NCI-H2171 (cell line): ENCODE measurements at places on chromosomes 11 and 22.

- no peak for DNase-seq
These were observed 102.2 kb downstream of the SEZ6L start for GRCh38 chr22:26271427-26271826.

GRCh38 chr11:61671527-61671926, 8.7 kb upstream of the DAGLA start:
- DNase-seq = no peak

GRCh38 chr22:24184057-24184798, 2.9 kb downstream of the SUSD2 start:
- no peak for DNase-seq

GRCh38 chr11:68173926-68174325, 39.2 kb downstream of the KMT5B start:
- no peak for DNase-seq

- no peak for DNase-seq
These were observed 10.7 kb upstream of the SEC14L6 start for GRCh38 chr22:30557243-30557642.

GRCh38 chr22:34986523-34986922, 79.4 kb upstream of the ISX start:
- no peak for DNase-seq

GRCh38 chr11:6345366-6345765, 25.1 kb upstream of the CAVIN3 start:
- no peak for DNase-seq

GRCh38 chr22:32333769-32334659, 23.7 kb upstream of the RFPL3 start:
- no peak for DNase-seq

- DNase-seq = no peak
These were observed 709 bp upstream of the ST3GAL4 start for GRCh38 chr11:126354631-126355323.

DNA sequence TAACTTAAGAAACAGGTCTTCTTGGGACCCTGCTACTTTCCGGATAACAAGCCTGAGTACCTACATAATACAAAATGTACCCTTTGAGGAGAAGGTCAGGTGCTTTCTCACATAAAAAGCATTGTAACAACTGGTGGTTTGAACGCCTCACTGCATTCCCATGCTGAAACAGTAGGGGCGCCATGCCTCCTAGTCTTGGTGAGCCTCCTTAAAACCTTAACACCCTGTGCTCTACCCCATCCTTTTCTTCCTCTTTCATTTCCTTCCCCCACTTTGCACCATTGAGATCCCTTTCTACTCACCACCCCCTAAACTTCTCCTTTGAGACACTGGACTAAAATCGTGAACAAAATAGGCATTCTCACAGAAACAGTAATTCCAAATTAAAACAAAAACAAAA, 729.3 kb downstream of the NTM start:
- DNase-seq = no peak

GRCh38 chr22:39765661-39766060, 127.9 kb downstream of the ENTHD1 start:
- DNase-seq = no peak

DNA sequence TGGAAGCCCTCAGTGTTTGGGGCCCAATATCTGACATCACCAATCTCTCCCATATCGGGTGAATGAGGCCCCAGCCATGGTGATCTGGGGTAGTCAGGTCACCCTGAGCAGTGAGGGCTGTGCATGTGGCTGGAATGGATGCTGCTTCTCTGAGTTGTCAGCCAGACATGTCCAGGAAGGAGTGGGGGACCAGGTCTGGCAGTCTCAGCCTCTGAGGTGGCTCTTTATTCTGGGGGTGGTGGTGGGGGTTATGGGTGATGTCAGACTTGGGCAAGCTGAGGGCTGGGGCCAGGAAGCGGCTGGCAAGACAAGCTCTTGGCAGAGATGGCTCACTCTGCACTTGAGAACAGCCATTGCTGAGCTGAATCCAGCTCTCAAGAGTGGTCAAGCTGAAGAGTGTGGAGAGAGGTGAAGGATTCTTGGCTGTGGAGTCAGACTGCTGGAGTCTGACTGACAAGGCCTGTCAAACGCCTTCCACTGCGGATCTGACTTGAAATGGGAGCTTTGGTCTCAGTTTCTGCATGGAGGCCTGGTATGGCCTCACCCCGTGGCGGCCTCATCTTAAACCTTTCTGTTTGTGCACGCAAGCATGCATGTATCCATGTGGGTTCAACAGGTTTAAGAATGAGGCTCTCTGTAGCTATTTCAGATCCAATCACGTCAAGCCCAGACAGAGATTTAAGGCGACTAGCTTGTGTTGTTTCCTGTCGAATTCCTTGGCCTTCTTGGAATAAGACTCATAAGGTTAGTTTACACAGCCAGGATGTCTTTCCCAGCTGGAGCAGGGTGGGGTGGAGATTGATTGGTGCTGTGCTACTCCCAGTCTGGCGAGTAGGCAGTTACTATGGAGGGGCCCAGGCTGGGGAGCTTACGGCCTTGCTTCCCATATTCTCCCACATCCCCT, 83.9 kb upstream of the TIMP3 start:
- no peak for DNase-seq

DNA sequence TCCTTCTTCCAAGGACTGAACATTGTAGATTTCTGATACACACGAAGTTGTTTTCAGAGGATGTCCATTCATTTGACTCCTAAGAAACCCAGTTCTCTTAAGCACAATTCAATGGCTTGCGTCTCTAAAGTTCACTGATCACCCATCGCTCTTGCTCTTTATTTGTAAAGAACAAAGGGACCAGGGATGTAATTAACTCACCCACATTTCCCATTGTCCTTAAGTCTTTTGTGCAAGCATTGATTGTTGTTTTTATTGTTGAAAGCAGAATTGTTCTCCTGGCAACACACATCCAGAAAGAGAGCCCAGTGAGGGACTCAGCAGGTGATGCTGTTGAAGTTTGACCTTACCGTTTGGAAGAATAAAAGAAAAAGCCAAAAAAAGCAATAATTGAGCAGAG, 59.2 kb downstream of the SPON1 start:
- no peak for DNase-seq

GRCh38 chr11:128595221-128595620, 7.9 kb upstream of the ETS1 start:
- DNase-seq = no peak

DNA sequence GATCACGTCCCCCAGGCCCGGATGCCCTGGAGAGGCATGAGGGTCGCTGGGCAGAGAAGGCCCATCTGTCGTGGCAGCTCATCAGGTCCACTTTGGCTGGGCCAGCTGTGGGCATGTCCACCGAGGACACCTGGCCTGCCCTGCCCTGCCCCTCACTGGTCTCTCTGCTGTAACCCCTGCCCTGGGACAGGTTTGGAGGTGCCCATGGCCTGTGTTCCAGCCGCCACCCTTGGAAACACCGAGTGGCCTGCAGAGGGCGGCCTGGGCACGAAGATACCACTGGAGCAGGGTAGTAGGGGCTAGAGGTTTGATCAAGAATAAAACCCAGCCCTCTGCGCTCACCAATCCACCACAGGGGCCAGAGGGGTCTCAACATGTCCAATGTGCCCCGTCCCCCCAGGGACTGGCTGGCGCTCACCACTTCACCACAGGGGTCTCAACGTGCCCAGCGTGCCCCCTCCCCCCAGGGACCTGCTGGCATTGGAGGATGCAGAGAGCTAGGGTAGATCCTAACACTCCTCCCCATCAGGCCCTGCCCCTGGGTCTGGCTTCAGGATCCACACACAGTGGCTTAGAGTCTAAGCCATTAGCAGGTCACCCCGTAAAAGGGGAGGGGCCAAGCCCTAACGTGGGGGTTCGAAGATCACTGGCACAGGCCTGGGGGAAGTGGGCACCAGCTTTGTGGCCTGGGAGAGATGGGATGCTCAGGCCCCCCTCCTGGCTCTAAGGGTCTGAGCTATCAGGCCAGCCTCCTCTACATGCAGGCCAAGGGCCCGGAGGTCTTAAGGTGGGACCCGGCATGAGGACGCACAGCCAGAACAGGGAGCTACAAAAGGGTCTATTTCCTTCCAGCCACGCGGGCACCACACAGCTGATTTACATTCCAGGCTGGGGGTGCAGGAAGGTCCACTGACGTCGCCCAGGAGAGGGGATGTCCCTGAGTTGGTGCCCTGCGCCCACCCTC, 1.3 kb upstream of the HDAC10 start:
- peak; percentile 32 for DNase-seq

GRCh38 chr22:49609207-49609876, 218.3 kb downstream of the BRD1 start:
- DNase-seq = no peak

- DNase-seq = no peak
These were observed 941.0 kb upstream of the CHORDC1 start for GRCh38 chr11:91163619-91164451.

GRCh38 chr11:111395081-111395480, 16.0 kb upstream of the POU2AF1 start:
- no peak for DNase-seq

GRCh38 chr11:117838901-117839300, 14.4 kb upstream of the FXYD2 start:
- DNase-seq = no peak

DNA sequence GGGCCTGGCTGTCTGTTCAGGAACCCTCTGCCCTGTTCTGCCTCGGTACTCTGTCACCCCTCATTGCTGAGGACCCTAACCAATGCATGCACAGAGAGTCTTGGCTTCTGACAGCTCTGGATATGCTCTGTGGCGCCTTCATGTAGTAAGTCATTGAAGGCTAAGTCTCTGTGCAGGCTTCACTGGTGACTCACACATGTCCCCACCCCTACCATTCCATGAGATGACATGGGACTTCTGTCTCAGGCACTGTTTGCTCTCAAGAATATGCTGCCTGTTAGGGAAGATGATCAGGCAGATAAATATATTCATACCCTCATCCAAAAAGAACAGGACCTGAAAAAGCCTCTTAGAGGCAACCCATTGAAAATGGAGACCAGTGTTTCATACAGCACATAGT, 43.6 kb upstream of the HORMAD2 start:
- DNase-seq = no peak

- no peak for DNase-seq
These were observed 949 bp downstream of the MMP11 start for GRCh38 chr22:23773483-23774113.

GRCh38 chr11:114762408-114762807, 84.1 kb downstream of the NXPE2 start:
- no peak for DNase-seq

- no peak for DNase-seq
These were observed 409.8 kb downstream of the BRD1 start for GRCh38 chr22:49417833-49418232.

DNA sequence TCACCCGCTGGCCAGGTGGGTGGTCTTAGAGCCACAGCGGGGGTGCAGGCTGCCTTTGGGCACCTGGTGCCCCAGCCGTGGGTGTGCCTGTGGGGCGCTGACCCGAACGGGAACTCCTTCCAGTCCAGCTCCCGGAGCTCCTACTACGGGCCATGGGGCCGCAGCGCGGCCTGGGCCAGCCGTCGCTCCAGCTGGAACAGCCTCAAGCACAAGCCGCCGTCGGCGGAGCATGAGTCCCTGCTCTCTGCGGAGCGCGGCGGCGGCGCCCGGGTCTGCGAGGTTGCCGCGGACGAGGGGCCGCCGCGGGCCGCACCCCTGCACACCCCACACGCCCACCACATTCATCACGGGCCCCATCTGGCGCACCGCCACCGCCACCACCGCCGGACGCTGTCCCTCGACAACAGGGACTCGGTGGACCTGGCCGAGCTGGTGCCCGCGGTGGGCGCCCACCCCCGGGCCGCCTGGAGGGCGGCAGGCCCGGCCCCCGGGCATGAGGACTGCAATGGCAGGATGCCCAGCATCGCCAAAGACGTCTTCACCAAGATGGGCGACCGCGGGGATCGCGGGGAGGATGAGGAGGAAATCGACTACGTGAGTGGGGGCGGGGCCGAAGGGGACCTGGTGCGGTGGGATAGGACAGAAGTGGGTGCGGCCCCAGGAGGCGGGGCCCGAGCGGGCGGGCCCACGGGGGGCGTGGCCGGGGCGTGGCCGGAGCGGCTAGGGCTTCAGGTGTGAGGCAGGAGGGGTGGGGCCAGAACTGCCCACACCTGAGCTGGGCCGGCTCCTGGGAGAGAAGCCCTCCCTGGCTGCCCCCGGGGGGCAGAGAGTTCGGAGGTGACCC, 91.5 kb downstream of the CACNA1I start:
- peak; percentile 81 for DNase-seq

- no peak for DNase-seq
These were observed 141.2 kb downstream of the CSNK2A3 start for GRCh38 chr11:11211888-11212287.

GRCh38 chr11:19714022-19714386, 1.4 kb downstream of the NAV2 start:
- DNase-seq = no peak

DNA sequence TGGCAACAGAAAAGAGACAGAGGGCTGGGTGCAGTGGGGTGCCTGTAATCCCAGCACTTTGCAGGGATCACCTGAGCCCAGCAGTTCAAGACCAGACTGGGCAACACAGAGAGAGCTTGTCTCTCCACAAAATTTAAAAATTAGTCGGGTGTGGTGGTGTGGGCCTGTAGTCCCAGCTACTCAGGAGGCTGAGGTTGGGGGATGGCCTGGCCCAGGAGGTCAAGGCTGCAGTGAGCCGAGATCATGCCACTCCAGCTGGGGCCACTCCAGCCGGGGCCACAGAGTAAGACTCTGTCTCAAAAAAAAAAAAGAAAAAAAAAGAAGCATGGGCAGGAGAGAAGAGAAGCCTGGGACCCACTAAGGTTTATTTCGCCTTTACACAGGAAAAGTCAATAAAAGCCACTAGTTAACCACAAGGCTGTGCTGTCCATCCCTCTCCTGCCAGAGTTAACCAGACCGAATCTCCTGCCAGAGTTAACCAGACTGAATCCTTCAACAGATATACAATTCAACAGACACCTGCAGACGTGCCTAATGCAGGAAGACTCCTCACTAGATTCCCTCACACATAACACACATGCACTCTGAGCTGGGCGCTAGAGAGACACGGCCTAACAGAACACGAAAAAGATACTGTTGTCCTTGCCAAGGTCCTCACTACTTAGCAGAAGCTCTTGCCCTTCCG, 29.8 kb downstream of the MICAL3 start:
- no peak for DNase-seq

- DNase-seq = no peak
These were observed 80.8 kb downstream of the ZC3H12C start for GRCh38 chr11:110173811-110174644.

DNA sequence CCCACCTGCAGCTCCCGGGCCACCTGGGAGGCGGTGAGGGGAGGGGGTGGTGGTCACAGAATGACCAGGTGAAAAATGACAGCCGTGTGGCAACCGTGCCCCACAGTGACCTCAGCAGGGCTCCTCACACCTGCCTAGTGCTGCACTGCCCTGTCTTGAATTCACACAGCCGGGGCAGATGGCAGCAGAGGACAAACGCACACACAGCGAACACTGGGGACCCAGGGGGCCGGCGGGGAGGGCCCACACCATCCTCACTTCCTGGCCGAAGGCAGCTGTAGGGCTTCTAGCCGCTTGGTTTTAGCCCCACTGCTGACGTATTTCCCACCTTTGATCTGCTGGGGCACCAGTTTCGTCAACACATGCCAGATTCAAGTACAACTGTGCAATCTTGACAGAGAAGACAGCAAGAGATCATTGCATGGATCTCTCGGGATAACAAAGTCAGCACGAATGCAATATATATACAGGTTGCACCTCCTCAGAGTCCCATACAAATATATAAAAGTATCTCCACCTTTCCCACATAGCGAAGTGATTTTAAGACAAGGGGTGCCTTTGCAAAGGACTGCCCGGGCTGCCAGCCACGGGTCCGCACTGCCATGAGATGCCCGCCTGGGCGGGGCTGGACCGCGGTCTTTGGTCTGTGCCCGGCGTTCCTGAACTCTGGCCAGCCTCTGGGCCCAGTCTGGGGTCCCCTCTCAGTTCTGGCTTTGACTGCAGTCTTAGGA, 26.9 kb downstream of the TRMU start:
- DNase-seq = no peak
